ENCODE measurements at places on chromosomes 6 and 20. TPM values are rescaled to one million over a fixed set of nuclear protein-coding genes. Genes with fewer than 3 reads are reported as not detected.
A peak's percentile ranks its signal among the peaks of the same experiment; 100 is the strongest.

GRCh38 chr6:73262671-73263569 lies at the start of gene KHDC1:
Gene KHDC1 (minus strand): TSS chr6:73263196. CDS start chr6:73242517, 20,679 bp downstream.
- H3K27ac ChIP-seq: peak within 1 kb of the TSS; percentile 60
- DNase-seq: peak; percentile 80
- no peaks in the 10 kb centered on the region for H3K36me3 ChIP-seq
- H3K4me3 ChIP-seq: peak within 1 kb of the TSS; percentile 64
- H3K4me1 ChIP-seq: peaks cover 8% of the 10 kb centered on the region

DNA sequence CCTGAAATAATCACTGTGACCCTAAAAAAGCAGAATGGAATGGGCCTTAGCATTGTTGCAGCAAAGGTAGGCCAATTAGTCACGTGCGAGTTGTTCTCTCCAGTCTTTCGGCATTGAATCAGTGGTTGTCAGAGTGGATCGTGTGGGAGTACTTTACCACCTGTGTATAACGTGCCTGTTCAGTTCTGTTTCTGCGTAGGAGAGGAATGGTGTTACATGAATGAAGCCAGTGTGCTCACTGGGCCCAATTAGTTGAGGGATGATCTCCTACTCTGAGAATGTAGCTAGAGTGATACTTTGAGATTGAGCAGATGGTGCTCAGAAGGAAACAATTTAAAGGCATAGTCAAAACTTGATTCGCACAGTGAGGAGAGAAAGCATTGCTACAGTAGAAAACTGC lies 72.4 kb upstream of the KIF25 start:
- peaks cover 7% of the 10 kb centered on the region for H3K36me3 ChIP-seq
- DNase-seq: no peak
- no peaks in the 10 kb centered on the region for H3K4me1 ChIP-seq
- H3K4me3 ChIP-seq: no peak overlapping the region
- no peaks in the 10 kb centered on the region for H3K27me3 ChIP-seq
- H3K27ac ChIP-seq: no peak overlapping the region

GRCh38 chr6:95266537-95267258 lies 310.6 kb upstream of the MANEA start:
- H3K27ac ChIP-seq: no peak overlapping the region
- no peak for DNase-seq
- H3K4me1 ChIP-seq: no peaks in the 10 kb centered on the region
- no peak overlapping the region for H3K4me3 ChIP-seq

GRCh38 chr6:55729665-55730064 lies 145.7 kb downstream of the BMP5 start:
- H3K27ac ChIP-seq: no peak overlapping the region
- no peak overlapping the region for H3K4me3 ChIP-seq
- DNase-seq: no peak
- H3K36me3 ChIP-seq: no peaks in the 10 kb centered on the region

GRCh38 chr6:73353636-73354593 lies at the start of gene DPPA5:
Gene DPPA5 (minus strand): TSS chr6:73354276. CDS start chr6:73354225, 51 bp downstream.
- no peak for DNase-seq
- no peak within 1 kb of the TSS for H3K4me3 ChIP-seq
- no peak within 1 kb of the TSS for H3K27ac ChIP-seq
- no peaks in the 10 kb centered on the region for H3K4me1 ChIP-seq

DNA sequence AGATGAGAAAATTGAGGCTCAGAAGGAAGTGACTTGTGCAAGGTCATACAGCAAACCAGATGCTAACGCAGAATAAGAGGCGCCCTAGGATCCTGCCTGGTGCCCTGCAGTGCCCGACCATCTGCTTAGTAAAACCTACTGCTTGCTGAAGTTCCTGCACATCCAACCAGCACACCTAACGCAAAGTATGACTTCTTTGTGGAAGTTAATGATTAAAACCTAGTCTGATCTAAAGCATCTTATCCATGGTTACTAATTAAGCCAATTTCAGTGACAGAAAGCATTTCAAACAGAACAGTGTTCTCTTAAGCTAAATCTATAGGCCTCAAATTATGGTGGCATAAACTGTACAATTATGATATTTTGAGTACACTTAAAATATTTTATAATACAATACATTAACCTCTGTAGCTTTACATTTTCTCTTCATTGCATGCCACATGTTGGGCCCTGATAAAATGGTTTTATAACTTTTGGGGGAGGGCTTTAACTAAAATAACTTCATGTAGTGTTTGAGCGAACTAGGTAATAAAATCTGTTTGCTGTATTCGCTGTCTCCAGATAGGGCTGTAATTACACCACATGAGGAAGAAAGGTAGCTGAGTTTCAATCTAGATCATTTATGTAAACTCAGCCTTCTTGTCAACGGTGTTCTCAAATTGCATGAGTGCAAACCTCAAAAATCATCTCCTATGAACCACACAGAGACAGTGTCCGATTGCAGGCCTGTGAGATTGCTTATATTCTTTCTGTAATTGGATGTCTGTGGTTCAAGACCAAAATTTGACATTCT lies 37.5 kb upstream of the BEND3 start:
- no peak overlapping the region for H3K4me3 ChIP-seq
- no peak for DNase-seq
- no peaks in the 10 kb centered on the region for H3K36me3 ChIP-seq
- H3K4me1 ChIP-seq: no peaks in the 10 kb centered on the region
- H3K27me3 ChIP-seq: no peaks in the 10 kb centered on the region
- H3K27ac ChIP-seq: no peak overlapping the region

DNA sequence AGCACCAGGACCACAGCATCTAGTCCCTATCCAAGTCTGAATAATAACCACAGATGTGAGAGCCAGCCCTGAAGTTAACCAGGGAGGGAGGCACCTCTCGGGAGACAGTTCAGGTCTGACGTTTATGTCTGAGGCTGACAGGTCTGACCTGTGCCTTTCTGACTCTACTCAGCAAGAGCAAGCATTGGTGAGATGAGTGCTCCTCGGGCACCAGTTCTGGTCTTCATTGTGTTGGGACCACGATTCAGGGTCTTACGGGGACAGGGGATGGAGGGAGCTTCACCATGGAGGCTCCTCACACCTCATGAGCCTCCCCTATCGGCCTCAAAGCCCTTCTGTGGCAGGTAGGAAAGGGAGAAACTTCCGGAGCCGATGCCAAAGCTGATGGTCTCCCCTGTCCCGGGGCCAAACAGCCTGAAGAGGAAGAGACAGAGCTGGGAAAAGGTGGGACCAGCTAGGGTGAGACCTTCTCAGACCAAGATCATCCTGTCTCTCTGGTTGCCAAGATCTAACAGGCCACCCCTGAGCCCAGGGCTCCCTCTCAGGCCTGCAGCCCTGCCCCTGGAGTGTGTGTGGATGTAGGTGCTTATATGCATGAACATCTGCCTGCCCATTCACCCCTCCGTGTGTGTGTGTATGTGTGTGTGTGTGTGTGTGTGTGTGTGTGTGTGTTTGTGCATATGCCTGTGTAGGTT lies 170.5 kb downstream of the VEGFA start:
- H3K4me1 ChIP-seq: peaks cover 13% of the 10 kb centered on the region
- H3K27me3 ChIP-seq: no peaks in the 10 kb centered on the region
- DNase-seq: no peak
- H3K36me3 ChIP-seq: no peaks in the 10 kb centered on the region
- no peak overlapping the region for H3K4me3 ChIP-seq

- no peaks in the 10 kb centered on the region for H3K27me3 ChIP-seq
- H3K4me3 ChIP-seq: no peak overlapping the region
- H3K4me1 ChIP-seq: no peaks in the 10 kb centered on the region
- no peak for DNase-seq
- no peak overlapping the region for H3K27ac ChIP-seq
Observed at GRCh38 chr20:14955399-14955798, 618.0 kb upstream of the FLRT3 start.

- no peak overlapping the region for H3K27ac ChIP-seq
- DNase-seq: no peak
- no peaks in the 10 kb centered on the region for H3K27me3 ChIP-seq
Observed at GRCh38 chr6:100901582-100901981, 20.5 kb upstream of the ASCC3 start.

- H3K27me3 ChIP-seq: no peaks in the 10 kb centered on the region
- H3K27ac ChIP-seq: no peak overlapping the region
- H3K36me3 ChIP-seq: no peaks in the 10 kb centered on the region
- peak; percentile 74 for DNase-seq
Observed at GRCh38 chr6:104940893-104941728, 15.8 kb upstream of the LIN28B start.

DNA sequence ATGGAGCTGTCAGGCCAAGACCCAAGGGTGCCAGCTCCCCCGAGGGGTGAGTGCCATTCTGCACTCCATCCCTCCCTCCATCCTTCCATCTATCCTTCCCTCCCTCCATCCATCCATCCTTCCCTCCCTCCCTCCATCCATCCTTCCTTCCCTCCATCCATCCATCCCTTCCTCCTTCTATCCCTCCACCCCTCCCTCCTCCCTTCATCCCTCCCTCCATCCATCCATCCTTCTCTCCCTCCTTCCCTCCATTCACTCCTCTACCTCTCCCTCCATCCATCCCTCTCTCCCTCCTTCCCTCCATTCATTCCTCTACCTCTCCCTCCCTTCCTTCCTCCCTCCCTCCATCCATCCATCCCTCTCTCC lies 41.3 kb upstream of the MRGBP start:
- no peak overlapping the region for H3K4me3 ChIP-seq
- no peak for DNase-seq
- H3K27me3 ChIP-seq: no peaks in the 10 kb centered on the region
- H3K4me1 ChIP-seq: peaks cover 14% of the 10 kb centered on the region
- no peaks in the 10 kb centered on the region for H3K36me3 ChIP-seq
- no peak overlapping the region for H3K27ac ChIP-seq

DNA sequence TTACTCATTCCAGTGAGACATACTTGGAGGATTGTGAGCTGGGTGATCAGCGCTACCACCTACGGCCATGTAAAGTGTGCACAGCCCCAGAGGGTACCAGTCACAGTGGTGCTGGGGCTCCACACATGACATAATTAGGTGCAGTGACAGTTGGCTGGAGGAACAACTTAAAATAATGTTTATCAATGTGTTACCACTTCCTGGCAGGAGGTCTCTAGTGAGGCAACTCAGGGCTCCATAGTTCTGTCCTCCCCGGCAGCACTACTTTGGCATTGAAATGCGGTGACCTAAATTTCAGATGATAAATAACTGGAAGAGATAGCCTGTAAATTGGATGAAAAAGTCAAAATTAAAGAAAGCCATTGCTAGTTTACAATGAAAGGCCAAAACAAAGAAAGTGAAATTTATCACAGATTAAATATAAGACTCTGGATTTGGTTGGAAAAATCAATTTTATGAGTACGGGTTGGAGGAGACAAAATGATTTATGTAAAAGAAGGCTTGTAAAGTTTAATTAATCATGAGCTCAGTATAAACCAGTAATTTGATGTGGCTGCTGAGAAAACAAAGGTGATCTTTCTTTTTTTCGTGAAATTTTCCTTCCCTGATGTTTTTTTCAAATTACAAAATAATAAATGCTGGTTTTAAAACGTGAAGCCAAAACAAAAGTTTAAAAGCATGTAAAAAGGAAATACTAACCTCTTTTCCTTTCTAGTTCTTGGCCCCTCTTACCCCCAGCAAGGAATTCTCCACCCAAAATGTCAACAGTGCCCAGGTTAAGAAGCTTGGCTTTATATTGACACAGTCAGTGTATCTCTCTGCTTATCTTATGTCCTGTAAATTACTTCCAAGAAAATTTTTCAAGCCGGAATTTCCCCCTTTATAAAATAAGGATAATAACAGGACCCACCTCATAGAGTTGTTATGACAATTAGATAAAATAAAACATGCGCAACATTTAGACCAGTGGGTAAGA lies 126.7 kb upstream of the NOX3 start:
- no peaks in the 10 kb centered on the region for H3K27me3 ChIP-seq
- DNase-seq: no peak
- peaks cover 20% of the 10 kb centered on the region for H3K4me1 ChIP-seq

- H3K4me3 ChIP-seq: no peak overlapping the region
- no peaks in the 10 kb centered on the region for H3K36me3 ChIP-seq
- H3K4me1 ChIP-seq: no peaks in the 10 kb centered on the region
Observed at GRCh38 chr6:48670546-48670945, 559.5 kb upstream of the PTCHD4 start.

GRCh38 chr6:31874836-31875572 lies 3.8 kb downstream of the SLC44A4 start:
- H3K36me3 ChIP-seq: peaks cover 5% of the 10 kb centered on the region
- H3K4me3 ChIP-seq: no peak overlapping the region
- no peaks in the 10 kb centered on the region for H3K27me3 ChIP-seq
- H3K27ac ChIP-seq: no peak overlapping the region
- DNase-seq: no peak

DNA sequence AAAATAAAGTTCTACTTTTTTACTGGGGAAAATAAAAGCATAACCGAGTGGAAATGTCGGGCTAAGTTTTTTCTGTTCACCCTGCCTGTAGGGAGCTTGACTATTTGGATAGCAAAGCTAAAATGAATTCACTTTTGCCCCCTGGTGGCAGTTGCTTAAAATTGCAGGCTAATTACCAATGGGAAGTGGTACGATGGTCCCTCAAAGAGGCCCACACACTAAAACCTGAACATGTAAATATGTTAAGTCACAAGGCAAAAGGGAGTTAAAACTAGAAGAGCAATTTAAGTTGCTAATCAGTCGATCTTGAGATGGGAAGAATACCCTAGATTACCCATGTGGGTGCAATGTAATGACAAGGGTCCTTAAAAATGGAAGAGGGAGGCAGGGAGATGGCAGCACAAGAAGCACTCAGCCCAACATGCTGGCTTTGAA lies 916 bp upstream of the SUN5 start:
- peak; percentile 26 for DNase-seq
- no peaks in the 10 kb centered on the region for H3K4me1 ChIP-seq
- H3K36me3 ChIP-seq: no peaks in the 10 kb centered on the region
- H3K4me3 ChIP-seq: no peak overlapping the region
- no peaks in the 10 kb centered on the region for H3K27me3 ChIP-seq
- H3K27ac ChIP-seq: no peak overlapping the region

GRCh38 chr6:127457456-127458064 lies 1.6 kb downstream of the KIAA0408 start:
- peak overlapping the region; percentile 58 for H3K27ac ChIP-seq
- H3K4me1 ChIP-seq: peaks cover 59% of the 10 kb centered on the region
- H3K4me3 ChIP-seq: no peak overlapping the region
- DNase-seq: peak; percentile 79

- no peaks in the 10 kb centered on the region for H3K36me3 ChIP-seq
- peak; percentile 86 for DNase-seq
- H3K4me3 ChIP-seq: no peak overlapping the region
- H3K4me1 ChIP-seq: no peaks in the 10 kb centered on the region
- peaks cover 3% of the 10 kb centered on the region for H3K27me3 ChIP-seq
Observed at GRCh38 chr20:7285918-7286556, 518.6 kb downstream of the BMP2 start.

DNA sequence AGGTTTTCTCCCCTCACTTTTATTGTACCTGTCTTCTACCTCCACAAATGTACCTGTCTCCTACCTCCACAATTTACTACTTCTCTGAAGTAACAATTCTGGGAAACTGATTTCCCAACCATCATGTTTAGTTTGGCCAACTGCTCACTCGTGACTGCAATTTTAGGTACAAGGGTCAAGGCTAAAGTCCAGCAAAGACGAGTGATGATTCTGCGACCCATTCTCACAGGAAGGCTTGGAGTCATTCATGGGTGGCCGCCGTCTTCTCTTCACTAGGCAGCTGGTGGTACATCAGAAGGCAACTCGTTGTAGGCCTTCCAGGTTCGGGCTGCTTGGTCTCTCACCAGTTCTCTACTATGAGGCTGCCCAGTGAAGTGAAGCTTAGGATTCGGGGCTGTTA lies 483.8 kb upstream of the JARID2 start:
- H3K27ac ChIP-seq: no peak overlapping the region
- H3K27me3 ChIP-seq: no peaks in the 10 kb centered on the region
- H3K4me3 ChIP-seq: no peak overlapping the region
- no peak for DNase-seq
- no peaks in the 10 kb centered on the region for H3K36me3 ChIP-seq

The B3GAT2 gene
- not detected for total RNA-seq

The VEGFA gene
- total RNA-seq: 144 TPM

The RAET1G gene
- total RNA-seq: not detected

The ENPP1 gene
- total RNA-seq: 20.5 TPM

The RAB32 gene
- total RNA-seq: 2.6 TPM

The ZNF512B gene
- 28.9 TPM for total RNA-seq

The MUC21 gene
- not detected for total RNA-seq

The PEX7 gene
- 6.2 TPM for total RNA-seq
